ENCODE measurements at places on chromosomes 12 and 14.

DNA sequence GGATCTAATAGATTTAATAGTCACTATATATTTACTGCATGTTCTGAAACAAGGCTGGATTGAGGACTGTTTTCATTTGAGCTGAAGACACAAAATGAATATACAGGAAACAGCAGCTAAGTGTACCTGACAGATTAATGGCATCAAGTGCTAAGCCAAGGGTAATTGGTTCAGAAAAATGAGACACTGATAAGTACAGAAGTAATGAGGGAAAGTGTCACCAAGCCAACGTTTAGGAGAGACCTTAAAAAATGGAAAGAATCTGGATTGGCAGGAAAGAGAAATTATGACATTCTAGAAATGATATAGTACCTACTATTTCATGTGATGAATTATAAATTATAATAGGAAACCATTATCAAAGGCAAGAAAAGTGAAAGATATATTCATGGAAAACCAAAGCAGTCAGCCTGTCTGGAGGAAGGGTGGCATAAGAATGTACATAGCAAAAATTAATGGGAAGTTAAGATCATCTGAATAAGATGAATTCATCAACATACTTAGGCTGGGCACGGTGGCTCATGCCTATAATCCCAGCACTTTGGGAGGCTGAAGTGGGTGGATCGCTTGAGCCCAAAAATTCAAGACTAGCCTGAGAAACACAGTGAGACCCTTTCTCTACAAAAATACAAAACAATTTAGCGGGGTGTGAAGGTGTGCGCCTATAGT, 21.0 kb upstream of the DUSP16 start:
- no peak for DNase-seq

GRCh38 chr12:21459474-21459873, 22.0 kb downstream of the PYROXD1 start:
- DNase-seq: no peak

GRCh38 chr12:47160316-47161244, 80.8 kb upstream of the AMIGO2 start:
- DNase-seq: no peak

DNA sequence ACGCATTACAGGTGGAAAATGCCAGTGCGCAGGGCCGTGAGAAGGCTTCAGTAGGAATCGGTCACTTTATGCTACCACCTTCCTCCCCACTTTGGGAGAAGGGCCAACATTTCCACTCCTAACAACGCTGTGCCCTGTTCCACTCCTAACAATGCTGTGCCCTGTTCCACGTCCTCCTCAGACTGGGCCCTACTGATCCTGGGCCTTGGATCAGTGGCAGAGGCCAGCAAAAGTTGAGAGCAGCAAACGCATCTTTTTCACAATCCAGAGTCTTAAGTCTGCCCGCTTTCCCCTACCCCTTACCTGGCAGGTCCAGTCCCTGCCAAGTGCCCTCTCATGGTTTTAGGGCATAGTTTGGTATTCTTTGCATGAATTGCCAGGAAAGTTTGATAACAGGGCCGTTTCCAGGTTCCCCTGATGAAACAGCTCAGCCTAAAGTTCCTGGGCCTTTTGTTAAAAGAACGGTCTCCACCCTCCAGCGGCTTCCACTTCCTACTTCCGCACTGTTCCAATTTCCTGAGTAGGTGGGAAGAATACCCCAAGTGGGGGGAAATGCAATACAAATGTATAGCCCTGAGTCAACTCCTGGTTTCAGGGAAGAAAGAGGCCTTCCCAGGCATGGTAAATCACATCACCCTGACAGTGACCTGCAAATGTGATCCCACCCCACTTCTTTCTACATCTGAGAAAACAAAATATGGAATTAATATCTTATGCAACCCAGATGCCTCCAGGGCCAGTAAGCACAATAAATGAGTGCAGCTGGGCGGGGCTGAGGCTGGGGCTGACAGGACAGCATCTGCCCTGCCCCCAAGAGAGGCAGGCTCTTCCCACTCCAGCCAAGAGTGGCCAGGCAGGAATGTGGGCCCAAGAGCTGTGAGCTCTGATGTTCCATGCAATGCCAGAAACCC, 15.0 kb downstream of the KCTD10 start:
- DNase-seq: no peak

- DNase-seq: no peak
These were observed 2.0 kb upstream of the PPP1CC start for GRCh38 chr12:110744601-110745264.

DNA sequence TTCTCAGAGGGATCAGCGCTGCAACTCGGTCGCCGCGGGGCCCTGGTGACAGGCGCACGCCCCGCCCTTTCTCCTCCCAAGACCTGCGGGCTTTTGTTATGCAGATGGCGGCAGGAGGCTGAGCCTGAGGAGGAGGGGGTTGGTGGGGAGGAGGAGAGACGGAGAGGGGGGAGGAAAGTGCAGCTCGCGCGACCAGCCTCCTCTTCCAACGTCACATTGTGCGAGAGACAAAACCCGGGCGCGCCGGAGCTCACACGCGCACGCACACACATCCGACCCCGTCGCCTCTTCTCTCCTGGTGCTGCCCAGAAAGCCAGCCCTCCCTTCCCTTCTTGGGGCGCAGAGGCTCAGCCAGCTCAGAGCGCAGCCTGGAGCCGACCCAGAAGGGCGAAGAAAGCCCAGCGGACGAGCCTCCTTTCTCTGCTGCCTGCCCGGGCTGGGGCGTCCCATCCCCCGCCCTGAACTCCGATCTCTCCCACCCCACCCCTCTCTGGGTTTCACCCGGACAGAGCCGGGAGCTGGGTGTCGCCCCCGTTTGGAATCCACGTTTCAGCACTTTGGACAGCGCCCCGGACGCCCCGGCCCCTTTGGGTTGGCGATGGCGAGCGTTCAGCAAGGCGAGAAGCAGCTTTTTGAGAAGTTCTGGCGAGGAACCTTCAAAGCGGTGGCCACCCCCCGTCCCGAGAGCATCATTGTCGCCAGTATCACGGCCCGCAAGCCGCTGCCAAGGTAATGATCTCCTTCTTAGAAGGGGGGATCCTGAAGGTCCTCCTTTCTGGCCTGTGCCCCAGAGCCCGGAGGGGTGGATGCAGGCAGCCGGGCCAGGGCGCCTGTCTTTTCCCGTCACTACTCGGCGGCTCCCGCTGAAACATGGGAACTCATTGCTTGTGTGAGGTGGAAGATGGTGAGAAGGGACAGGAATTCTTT, at the start of gene SRRM4:
TSS of gene SRRM4 (plus strand) at position 257 of the 927 bp plus-strand sequence. CDS start at position 599, 342 bp downstream.
- DNase-seq: no peak

DNA sequence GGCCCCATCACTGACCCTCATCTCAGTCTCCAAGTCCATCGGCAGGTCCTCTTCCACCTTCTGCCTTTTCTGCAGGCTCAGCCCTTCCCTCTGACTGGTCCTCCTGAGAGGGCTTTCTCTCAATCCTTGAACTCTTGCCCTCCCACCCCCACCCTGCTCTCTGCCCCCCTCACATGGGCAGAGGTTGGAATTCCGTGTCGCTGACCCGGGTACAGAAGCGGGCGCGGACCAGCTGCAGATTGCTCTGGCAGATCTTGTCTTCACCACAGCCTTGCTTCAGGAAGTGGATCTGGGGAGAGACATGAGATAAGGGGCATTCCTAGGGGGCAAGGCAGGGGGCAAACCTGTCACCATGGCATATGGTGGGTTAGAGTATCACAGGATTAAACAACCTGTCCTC, 12.4 kb downstream of the ITGA7 start:
- DNase-seq: no peak

- no peak for DNase-seq
These were observed 65.7 kb downstream of the PIK3C2G start for GRCh38 chr12:18327036-18327435.

GRCh38 chr14:93045965-93046704, 69.6 kb downstream of the ITPK1 start:
- DNase-seq: no peak

DNA sequence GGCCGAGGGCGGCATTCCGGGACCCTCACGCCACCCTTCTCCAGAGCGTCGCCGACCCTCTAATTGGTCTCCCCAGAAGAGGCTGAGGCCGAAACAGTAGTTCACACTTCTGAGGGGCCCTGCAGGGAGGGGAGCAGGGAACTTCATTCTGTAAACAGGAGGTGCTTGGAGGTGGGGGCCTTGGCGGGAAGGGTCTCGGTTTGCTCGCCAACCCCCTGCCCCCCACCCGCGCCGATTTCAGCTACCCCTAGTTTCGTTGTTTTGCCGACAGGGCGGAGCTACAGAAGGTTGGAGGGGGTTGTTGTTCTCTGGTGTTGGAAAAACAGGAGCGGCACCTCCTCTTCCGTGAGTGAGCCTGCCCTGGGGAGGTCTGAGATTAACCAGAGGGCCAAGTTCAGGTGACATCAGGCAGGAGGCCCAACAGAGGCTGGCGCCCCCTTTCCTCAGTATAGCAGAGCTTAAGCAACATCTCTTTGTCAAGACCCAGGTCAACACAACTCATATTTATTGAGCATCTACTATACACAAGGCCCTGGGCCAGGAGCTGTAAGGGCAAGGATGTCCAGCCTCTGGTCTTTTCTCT, 682 bp downstream of the ERBB3 start:
- no peak for DNase-seq

- peak; percentile 48 for DNase-seq
These were observed 24.2 kb downstream of the SH2B3 start for GRCh38 chr12:111429828-111430432.

- no peak for DNase-seq
These were observed 18.0 kb downstream of the SLC7A7 start for GRCh38 chr14:22797017-22797917.

DNA sequence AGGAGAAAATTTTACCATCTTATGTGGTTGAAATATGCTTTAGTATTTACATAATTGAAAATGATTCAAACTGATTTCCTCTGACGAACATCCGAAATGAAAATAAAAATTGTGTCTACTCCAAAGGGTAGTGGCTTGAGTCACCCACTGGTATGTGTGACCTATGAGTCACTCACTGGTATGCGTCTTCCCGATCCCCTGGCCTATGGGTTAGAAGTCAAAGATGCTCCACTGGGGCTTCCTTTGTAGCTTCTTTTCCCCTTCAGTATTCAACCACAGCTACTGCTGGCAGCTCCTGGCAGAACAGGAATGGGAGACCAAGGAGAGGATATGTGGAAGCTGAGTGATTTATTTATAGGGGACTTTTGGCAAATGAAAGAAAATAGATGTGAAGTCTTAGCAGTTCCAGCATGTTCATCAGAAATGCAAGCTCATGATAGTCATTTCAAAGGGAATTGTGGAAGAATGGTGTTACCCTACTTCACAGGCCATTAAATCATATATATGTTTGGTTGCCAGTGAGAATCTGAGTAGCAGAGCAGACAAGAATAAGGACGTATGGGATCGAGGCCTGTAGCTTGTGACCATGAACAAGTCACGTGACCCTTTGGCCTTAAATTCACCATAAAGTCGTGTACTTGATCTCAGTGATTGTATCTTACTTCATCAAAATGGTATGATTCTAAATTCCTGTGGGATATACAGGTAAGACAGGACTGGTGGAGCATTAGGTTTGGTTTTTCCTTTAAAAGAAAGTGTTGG, 108.3 kb downstream of the CRADD start:
- DNase-seq: no peak

GRCh38 chr12:127060310-127060847, 1206.6 kb upstream of the TMEM132C start:
- no peak for DNase-seq

- no peak for DNase-seq
These were observed 63.4 kb downstream of the DACT1 start for GRCh38 chr14:58701156-58701555.

DNA sequence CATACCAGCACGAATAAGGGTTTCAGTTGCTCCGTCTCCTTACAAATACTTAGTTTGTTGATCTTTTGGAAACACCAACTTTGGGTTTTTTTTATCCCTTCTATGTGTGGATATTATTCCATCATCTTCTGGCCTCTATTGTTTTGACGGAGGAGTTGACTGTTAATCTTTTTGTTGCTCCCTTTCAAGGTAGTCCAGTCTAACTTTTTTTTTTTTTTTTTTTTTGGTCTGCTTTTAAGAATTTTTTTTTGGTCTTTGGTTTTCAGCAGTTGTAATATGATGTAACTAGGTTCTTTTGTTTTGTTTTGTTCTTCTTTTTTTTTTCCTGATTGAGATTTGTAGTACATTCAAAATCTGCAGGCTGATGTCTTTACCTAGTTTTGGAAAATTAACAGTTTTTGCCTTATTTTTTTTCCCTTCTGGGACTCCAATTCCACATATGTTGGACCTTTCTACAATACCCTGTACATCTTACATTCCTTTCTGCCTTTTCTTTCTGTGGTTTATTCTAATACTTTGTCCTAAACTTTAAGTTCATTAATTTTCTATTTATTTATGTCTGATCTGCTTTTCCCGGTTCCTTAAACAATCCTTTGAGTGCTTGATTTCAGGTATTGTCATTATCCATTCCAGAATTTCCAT, 54.9 kb downstream of the DNAH10 start:
- no peak for DNase-seq

- no peak for DNase-seq
These were observed 313.1 kb upstream of the GARIN6 start for GRCh38 chr12:99334285-99335056.

- no peak for DNase-seq
These were observed 55.2 kb downstream of the SPTB start for GRCh38 chr14:64824471-64824870.

DNA sequence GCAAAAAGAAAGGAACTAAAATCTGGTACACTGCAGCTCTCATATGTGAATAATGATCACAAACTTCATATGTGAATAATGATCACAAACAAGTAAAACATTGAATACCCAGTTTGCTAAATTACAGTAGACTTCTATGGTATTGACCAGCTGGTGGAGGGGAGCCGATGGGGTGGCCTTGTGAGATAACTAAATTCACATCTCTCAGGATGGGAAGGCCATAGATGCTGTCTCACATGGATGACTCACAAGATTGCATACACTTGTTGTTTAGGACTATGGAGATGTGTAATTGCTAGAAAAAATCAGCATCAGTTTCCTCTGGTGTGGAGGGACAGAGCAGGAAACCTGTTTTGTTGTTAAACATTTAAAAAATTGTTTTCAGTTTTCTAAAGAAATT, 49.2 kb downstream of the ACACB start:
- DNase-seq: no peak

- DNase-seq: no peak
These were observed at the start of gene MMP19 for GRCh38 chr12:55842681-55843429. Gene MMP19 (minus strand): TSS chr12:55842936. CDS start chr12:55842830, 106 bp downstream.

DNA sequence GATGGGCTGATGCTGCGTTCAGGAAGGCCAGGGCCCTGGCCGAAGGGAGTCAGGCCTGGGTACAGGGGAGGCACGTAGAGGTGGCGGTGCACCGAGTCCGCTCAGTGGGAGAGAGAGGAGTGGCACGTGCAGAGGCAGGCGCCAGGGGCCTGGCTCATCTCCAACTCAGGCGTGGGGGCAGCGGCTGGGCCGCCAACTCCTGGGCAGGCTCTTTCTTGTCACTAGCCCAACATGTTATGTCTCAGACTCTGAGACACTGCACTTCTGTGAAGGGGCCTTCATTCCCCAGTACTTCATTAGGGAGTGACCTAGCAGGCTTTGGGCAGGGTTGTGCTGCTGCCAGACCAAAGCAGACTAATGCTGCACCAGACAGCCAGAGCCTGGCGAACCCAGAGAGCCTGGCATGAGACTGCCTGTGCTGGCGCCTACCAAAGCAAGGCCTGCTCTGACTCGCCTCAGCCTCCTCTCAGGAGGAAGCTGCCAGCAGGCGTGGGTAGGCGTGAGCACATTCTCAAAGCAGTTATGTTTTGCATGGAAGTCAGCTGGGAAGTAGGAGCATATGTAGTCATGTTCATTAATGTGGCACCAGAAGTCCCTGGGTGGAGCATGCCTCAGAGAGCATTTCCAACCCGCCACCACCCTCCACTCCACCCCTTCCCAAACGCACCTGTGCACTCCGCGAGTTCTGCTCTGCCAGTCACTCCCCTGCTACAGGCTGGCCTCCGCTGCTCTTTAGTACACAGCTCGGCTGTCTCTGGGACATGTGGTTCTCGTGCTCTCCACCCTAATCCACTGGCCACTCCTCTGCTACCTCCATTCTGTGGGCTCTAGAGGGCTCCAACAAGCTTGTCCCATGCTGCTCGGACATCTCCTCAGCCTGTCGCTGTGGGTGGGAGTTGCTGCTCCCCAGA, 9.7 kb downstream of the CKB start:
- DNase-seq: no peak

Measured in stimulated activated naive CD4-positive, alpha-beta T cell (primary cell).